ENCODE measurements at places on chromosomes 3 and 15. TPM values are rescaled to one million over a fixed set of nuclear protein-coding genes. Genes with fewer than 3 reads are reported as not detected.

MYL3 gene
- total RNA-seq: not detected

MRPL3 gene
- total RNA-seq: 85.4 TPM

ITIH4 gene
- 0.38 TPM for total RNA-seq

ADGRG7 gene
- not detected for total RNA-seq

THSD4 gene
- total RNA-seq: 20.1 TPM

GTF2A2 gene
- total RNA-seq: 25.5 TPM

CD96 gene
- not detected for total RNA-seq

STX19 gene
- not detected for total RNA-seq

LRRIQ4 gene
- not detected for total RNA-seq

CCDC13 gene
- total RNA-seq: 0.38 TPM

EPHA3 gene
- total RNA-seq: 1.7 TPM

All from endothelial cell of coronary artery (primary cell).